SIG-M5 (cell line): ENCODE measurements at places on chromosomes 16 and 17.

- no peak for DNase-seq
Measured at GRCh38 chr16:30893744-30894539, at the start of gene BCL7C. TSS of gene BCL7C (minus strand) at chr16:30894077. CDS start at chr16:30893944, 133 bp downstream.

- DNase-seq, result no peak
Measured at GRCh38 chr17:48543107-48543853, 1.6 kb downstream of the HOXB2 start.

- DNase-seq, result no peak
Measured at GRCh38 chr17:44211281-44212265, 7.9 kb downstream of the UBTF start.

- no peak for DNase-seq
Measured at GRCh38 chr17:78230996-78231935, at the start of gene TMEM235. TSS of gene TMEM235 (plus strand) at chr17:78231631. CDS start at chr17:78232024, 393 bp downstream.

- DNase-seq, result no peak
Measured at GRCh38 chr16:17084130-17084529, 386.6 kb downstream of the XYLT1 start.

DNA sequence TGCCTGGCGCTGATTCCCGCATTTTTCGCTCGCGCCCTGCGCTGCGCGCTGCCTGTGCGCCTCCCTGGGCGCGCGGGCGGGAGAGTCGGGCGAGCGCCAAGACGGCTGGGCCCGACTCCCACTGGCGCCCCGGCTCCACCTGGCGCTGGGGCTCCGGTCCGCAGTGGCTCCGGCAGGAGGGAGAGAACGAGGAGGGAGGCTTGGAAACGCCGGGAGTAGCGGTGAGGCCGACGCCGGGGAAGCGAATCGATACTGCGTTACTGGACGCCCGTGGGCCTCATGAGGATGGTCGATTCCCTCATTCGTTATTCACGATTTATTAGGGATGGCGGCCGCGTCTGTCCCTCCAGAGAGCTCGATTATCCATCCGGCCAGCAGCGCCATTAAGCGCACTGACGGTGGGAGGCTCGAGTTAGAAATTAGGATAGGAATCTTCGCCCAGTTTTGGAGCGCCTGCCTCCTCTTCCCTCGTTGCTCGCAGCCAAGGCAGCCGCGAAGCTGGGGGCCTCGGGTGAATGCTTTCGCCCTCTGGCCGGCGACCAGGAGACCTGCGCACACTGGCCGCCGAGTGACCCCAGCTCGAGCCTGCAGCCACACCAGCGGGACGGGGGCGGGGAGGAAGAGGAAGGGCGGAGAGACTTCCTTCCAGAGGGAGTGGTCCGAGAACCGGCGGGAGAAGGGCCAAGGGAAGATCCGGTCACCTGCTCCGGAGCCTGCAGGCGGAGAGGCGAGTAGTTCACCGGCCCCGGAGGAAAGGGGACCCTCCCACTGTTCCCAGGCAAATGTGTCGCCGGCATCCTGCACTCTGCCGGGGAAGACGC is 1.3 kb upstream of the PCGF2 start:
- DNase-seq, result no peak

- DNase-seq, result no peak
Measured at GRCh38 chr16:29738514-29738913, 7.3 kb downstream of the C16orf54 start.

- DNase-seq, result no peak
Measured at GRCh38 chr16:79602628-79603014, 2.1 kb upstream of the MAF start.

DNA sequence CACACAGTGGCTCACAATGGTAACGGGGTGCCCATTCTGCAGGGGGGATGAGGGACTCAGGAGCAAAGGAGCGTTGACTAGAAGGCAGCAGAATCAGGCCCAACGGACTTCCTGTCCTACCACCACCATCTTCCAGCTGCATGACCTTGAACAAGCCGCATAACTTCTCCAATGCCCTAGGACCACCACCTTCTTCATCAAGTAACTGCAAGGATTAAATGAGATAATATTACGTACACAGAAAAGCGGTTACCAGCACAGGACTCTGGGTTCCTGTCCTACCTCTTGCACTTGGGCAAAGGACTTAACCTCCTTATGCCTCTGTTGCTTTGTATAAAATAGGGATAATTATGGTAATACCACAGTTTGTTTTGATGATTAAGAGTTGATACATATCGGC is 4.7 kb downstream of the ASPHD1 start:
- DNase-seq, result no peak

- no peak for DNase-seq
Measured at GRCh38 chr17:69367298-69367697, 40.4 kb upstream of the ABCA5 start.

GRCh38 chr17:63442074-63442473 is 4.0 kb downstream of the CYB561 start:
- no peak for DNase-seq

DNA sequence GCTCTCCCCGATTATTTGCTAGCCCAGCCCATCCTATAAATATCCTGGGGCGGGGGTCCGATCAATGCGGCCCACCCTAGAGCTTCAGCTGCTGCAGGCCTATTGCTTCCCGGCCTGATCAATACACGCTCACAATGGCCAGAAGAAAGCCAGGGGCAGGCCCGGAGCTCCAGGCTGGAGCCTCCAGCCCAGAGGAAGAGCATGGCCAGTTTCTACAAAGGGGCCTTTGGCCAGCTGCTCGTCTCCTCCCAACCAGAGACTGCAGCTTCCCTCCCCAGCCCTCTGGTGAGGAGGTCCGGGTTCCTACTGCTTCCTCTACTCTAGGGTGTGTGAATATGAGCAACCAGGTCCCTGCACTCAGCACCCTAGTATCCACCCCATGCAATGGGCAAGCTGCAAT is 36.7 kb downstream of the SALL1 start:
- no peak for DNase-seq

- no peak for DNase-seq
Measured at GRCh38 chr16:14456793-14457481, 173.1 kb downstream of the PARN start.

- DNase-seq, result no peak
Measured at GRCh38 chr16:30348113-30348512, 7.0 kb downstream of the CD2BP2 start.
